ENCODE measurements at places on chromosomes 12 and 14.

DNA sequence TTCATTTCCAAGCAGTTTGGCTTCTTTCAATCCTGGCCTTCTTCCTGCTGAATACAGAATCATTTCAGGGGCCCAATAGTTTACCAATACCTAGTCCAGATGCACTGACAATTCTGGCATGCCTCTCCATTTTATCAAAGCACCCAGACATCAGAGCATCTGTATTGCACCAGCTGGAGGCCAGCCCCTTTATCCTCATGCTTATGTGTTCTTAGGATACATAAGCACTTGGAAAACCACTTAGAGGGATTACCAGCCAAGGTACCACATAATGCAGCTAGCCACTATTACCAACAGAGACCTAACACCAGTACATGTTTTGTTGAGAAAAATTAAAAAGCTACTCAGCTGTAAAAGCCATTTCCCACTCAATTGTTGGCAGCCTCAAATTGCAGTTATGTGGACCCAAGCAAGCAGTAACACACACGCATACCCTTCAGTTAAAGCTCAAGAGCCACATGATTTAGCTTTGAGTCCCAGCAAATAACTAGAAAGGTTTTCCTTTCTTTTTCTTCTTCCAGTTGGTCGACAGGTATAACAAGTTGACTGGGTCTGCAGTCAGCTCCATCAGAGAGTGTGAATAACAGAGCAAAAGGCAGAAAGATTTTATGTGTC is 263.8 kb downstream of the DIO2 start:
- DNase-seq, result no peak

DNA sequence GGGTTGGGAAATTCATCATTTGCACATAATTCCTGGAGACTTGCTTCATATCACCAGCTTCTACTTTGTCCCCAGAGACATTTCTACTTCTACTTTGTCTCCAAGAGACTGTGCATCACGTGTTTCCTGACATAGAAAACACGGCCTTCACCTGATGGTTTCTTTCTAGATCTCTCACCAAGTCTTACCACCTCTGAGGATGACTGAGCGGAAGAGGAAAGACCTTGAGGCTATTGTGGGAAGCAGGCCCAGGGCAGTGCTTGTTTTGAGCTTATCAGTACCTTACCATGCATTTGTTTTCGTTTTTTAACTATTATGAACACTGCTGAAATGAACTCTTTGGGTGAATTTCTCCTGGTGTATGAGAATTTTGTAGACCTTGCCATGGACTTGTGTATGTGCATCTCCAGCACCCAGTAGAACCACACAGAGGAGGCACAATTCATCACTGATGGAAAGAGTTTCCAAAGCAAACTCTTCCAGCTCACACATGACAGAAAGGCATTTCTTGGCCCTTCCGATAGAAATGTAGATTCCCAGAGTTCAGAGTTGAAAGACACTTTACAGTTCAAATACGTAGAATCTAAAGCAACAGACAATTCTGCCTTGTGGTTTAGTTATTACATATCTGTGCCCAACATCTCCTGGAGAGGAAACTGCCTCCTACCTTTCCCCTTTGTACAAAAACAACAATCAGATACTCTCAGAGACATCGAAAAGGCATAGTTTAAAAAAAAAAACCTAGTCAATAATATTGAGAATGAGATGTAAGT is 434.7 kb downstream of the FUT8 start:
- DNase-seq, result no peak

GRCh38 chr14:39974036-39974435 is 541.8 kb upstream of the FBXO33 start:
- no peak for DNase-seq

DNA sequence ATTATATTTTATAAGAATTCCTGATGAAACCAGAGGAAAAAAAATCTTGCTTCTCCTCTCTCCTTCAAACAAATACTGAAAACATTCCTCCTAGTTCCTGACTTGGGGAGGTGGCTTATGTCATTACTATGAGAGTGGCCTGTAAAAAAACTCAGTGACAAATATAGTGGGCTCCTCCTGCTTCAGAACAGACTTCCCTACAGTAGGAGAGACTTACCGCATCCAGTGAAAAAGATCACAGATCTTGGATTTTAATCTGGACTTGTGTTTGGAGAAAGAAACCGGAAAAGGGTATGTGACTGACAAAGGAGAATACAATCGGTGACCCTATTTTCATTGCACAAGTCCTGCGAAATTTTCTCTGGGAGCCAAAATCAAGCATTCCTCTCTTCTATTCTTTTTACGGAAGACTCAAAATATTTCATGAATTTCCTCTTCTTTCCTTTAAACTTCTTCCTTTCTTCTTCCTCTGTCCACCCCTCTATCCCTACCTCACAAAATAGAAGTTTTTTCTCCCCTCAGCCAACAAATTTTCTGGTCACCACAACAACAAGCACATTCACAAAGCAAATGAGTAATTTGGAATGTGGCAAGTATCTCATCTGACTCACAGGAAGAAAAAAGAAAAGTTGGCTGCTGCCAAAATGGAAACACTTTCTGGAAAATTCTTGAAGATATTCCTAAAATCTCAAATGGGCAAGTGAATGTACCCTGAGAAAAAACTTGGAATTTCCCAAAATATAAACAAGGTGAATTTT is 185.1 kb upstream of the CDKN3 start:
- DNase-seq, result no peak

DNA sequence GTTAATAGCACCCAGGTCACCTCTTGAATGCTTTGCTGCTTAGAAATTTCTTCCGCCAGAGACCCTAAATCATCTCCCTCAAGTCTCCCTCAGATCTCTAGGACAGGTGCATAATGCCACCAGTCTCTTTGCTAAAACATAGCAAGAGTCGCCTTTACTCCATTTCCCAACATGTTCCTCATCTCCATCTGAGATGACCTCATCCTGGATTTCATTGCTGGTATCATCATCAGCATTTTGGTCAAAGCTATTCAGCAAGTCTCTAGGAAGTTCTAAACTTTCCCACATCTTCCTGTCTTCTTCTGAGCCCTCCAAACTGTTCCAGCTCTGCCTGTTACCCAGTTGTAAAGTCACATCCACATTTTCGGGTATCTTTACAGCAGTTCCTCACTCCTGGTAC is 41.0 kb downstream of the KTN1 start:
- DNase-seq, result no peak
